Stimulated activated CD4-positive, alpha-beta T cell treated with anti-CD3 and anti-CD28 coated beads, Interleukin-4, amount 100 ng/mL, for 24 hours (primary cell): ENCODE measurements at places on chromosomes 3 and 15.

DNA sequence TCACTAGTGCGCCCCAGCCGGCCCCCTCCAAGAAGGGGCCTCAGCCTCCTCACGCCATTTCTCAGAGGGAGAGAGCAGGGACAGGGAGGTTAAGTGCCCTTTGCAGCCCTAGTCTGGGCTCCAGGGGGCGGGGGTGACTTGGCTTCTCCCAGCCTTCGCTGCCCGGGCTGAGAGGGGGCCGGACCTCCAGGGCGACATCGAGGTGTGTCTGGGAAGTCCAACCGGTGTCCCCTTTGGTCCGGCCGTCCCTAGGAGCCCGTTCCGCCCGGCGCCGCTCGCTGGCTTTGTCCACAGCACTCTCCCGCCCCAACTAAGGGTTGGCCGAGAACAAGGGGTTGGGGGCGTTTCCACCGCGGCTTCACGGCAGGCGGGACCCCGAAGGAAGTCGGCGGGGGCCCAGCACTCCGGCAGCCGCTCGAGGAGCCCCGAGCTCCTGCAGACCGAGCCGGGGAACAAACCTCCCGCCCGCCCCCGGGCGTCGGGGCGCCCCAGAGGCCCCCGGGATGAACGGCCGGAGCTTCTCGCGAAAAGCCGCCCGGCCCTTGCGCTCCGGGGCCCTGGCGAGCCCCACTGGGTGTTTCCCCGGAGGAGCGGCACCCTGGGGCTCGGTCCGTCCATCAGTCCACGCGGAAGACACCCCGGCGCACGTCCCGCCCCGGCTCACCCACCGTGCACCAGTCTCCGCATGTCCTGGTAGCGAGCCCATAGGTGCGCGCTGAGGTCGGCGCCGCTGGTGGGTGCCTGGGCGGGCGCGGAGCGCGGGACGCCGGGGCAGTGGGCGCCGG, 627 bp downstream of the NT5DC2 start:
- peak; percentile 24 for DNase-seq

DNA sequence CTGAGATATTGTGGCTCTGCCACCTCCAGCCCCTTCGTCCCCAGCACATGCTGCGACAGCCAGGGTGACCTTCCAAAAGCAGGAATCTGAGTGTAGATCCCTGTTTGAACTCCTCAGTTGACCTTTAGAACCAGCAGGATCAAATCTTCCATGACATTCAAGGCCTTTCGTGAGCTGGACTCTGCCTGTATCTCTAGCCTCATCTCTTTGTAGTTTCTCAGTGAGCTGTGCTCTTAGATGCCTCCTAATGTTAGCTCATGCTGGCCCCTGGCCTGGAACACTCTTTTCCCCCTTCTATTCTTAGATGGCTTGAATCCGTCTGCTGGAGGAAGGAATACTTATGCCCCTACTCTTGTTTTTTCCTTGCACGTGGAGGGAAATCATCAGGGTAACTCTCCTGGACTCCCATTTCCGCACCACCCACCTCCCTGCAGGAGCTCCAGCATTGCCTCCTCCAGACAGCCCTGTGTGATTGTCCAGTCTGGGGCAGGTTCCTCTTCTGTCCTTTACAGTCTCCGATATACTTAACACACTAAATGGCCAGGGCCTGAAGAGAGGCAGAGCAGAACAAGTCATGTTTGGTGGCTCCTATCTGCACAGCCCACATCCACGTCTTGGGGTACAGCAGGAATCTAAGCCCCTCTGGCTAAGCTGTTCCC, 26.7 kb upstream of the CHRNB4 start:
- no peak for DNase-seq

DNA sequence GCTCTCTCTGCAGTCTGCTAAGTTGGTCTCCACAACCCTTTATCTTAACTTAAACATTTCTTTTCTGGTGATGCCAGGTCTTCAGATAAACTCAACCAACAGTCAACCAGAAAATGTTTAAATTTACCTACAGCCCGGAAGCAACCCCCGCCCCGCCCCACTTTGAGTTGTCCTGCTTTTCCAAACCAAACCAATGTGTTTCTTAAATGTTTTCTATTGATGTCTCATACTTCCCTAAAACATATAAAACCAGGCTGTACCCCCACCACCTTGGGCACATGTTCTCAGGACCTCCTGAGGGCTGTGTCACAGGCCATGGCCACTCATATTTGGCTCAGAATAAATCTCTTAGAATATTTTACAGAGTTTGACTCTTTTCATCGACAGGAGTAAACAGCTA, 13.2 kb upstream of the GPR160 start:
- DNase-seq = no peak

DNA sequence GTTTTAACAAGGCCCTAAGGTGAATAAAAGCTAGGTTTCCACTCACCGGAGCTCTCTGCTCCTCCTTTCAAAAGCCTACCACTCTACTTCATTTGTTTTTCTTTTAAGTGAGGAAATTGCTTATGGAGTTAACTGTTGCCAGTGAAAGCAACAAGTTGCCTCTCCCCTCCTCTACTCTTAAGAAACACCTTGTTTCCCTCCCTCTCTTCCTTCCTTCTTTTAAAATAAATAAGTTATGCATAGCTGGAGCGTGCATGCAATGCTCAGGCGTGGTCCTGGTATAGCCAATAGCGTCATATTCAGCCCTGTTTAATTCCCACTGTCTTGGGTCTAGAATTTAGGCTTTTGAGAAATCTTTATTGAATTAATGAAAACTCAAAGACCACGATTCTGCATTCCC, 101.1 kb upstream of the IGF1R start:
- no peak for DNase-seq

GRCh38 chr15:73987681-73988444, 4.2 kb downstream of the STOML1 start:
- DNase-seq = no peak

GRCh38 chr3:29635888-29636287, 355.0 kb downstream of the RBMS3 start:
- DNase-seq = no peak

DNA sequence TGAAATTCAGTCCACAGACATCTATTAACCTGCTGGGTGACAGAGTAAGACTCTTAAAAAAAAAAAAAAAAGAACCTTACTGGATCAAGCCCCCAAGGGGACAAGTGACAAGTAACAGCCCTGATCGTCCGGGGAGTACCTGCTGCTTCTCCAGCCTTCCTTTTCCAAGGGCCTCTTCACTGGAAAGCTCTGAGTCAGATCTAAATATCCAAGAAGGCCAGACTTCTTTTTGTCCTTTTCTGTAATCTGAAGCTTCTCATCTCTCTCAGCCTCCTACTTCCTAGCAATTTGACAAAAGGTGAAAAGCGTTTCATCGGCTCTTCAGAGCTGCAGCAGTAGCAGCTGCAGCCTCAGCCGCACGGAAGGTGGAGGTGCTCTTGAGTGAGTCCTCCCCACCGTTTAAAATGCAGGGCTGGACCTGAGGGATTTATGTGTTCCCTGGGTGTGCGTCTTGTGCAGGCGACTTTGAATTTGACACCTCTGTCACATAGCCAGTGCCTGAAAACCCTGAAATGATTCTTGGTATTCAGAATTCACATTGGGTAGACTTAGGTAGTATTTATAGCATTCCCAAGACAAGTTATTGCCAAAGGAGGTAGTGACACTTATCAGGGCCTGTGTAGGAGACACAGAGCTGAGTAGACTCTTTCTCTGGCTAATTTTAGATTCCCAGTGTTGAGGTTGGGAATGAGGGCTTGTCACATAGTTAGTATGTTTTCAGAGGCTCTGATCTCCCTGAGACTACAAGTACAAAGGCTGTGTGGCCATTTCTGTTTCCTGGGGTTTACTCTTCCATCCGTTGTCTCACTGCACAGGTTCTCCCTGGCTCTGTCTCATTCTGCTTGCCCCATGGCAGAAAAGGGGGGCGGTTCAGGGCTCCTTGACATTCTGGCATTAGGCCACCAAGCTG, 291.2 kb upstream of the C2CD4B start:
- DNase-seq = no peak

DNA sequence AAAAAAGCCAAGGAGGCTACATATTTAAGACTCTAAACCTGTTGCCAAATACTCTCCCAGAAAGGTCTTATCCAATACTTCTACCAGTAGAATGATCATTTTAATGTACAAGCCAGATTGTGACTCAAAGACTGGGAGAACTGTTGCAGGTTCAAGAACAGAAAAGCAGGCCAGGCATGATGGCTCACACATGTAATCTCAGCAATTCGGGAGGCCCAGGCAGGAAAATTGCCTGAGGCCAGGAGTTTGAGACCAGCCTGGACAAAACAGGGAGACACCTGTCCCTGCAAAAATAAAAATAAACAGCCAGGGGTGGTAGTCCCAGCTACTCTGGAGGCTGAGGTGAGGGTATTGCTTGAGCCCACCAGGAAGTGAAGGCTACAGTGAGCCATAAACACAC, 17.8 kb upstream of the THUMPD3 start:
- no peak for DNase-seq

DNA sequence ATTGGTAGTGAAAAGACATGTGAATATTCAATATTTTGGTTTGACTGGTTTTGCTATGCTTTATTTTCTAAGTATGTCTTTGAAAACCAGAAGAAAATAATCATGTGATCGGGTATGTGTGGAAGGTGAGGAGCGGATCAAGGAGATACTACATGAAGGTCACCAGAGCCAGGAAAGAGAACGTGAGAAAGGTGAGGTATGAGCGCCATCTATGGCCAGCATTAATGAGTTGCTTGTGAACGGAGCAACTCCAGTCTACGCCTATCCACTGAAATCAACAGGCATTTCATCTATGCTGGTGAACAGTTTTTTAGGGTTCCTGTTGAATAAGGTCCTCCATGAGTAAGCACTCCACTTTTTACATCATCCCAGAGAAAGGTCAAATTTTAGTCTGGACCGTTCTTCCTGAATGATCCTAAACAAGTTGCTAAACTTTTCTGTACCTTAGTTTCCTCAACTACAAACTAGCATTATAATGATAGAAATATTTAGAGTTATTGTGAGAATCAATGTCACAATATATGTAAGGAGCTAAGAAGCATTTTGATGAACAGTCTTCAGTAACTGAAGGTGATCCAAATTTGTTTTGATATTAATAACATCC, 1435.2 kb upstream of the CADM2 start:
- no peak for DNase-seq

- no peak for DNase-seq
Measured at GRCh38 chr3:65497846-65498245, 540.9 kb downstream of the MAGI1 start.

DNA sequence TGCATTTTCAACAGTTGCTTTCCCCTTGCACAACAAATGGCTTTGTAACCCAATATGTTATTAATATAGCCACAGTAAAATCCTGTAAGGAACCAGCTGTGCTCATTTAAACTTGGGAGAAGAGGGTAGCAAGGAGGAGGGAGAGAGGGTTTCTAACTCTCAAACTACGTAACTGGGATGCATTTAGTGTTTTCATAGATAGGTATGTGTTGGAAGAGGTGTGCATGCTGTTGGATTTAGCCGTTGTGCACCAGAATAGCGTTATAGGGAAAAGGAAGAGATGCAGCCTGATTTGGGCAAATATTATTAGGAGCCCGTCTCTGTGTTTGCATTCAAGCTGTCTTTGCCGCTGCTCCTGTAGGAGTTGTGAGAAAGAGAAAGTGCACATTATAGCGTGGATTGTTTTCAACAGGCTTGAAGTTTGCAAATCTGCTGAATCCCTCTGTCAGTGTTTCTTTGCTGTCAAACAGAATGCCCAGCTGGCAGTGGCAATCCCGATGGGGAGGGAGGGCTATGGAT, 39.4 kb downstream of the ARPP21 start:
- no peak for DNase-seq

- DNase-seq = no peak
Measured at GRCh38 chr3:62727536-62727935, 147.7 kb downstream of the CADPS start.

GRCh38 chr3:112519424-112520001, 20.2 kb upstream of the BTLA start:
- peak; percentile 51 for DNase-seq

DNA sequence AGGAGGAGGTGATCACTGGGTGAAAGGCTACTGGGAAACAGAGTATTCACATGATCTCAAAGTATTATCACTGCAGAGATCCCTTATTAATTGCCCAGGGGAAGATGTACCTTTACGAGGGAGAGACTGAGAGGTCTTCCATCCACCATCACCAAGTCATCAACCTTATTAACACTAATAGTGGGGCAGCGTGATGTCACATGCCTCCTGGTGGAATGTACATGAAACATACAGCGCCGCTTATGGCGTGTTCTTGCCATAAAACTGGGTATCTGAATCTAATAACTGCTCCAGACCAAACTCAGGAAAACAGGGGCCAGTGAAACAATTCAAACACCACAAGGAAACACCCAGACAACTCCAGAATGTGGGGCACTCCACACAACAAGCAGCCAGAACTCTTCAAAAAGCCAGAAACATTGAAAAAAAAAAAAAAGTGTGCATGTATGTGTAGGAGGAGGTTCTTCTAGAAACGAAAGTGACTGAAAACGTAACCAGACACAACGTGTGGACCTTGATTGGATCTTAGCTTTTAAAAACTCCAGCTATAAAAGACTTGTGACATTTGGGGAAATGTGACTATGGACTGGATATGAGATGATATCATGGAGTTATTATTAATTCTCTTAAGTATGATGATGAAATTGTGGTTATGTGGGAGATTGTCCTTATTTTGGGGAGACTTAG, 4.6 kb downstream of the STIMATE start:
- peak; percentile 33 for DNase-seq

- no peak for DNase-seq
Measured at GRCh38 chr3:73449774-73450173, 175.0 kb downstream of the PDZRN3 start.

- DNase-seq = no peak
Measured at GRCh38 chr3:150867434-150867833, 37.8 kb downstream of the MINDY4B start.

- peak; percentile 26 for DNase-seq
Measured at GRCh38 chr3:31462050-31462569, 70.6 kb upstream of the STT3B start.

GRCh38 chr15:73832657-73833056, 40.7 kb upstream of the TBC1D21 start:
- DNase-seq = no peak

DNA sequence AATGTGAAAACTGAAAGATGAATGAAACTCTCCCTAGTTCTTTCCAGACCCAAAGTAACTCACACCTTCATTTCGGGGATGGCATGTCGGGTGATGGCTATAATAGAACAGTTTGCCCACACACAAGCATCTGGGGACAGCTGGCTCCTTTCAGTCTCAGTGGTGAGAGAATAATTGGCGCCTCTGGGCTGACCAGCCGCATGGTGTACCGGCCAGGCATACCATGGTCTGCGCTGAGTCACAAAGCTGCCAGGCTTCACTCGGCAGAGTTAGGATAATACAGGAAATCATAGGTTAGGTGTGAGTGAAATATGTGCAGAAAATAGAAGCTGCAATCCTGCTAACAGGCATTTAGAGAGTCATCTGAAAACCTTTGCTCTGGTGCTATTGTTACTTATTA, 80.4 kb upstream of the IGF1R start:
- DNase-seq = no peak

DNA sequence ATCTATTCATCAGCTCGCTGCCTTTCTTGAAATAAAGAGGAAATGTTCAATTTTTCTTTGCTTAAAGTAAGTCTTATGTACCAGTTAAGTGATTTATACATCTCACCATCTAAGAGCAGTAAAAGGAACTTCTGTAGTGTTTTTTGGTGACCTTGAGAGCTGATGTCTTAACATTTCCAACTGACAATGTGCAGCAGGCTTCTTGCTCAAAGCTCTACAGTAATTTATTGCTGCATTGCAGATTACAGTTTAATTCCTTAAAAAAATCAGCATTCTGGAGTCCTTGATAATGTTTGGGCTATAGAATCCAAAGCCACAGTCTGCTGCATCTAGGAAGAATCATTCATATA, 61.6 kb downstream of the DIPK2A start:
- no peak for DNase-seq
